Activated effector memory CD4-positive, alpha-beta T cell treated with Interleukin-2 at 50 U/mL for 16 hours (primary cell): ENCODE measurements at places on chromosomes 7 and 10.

DNA sequence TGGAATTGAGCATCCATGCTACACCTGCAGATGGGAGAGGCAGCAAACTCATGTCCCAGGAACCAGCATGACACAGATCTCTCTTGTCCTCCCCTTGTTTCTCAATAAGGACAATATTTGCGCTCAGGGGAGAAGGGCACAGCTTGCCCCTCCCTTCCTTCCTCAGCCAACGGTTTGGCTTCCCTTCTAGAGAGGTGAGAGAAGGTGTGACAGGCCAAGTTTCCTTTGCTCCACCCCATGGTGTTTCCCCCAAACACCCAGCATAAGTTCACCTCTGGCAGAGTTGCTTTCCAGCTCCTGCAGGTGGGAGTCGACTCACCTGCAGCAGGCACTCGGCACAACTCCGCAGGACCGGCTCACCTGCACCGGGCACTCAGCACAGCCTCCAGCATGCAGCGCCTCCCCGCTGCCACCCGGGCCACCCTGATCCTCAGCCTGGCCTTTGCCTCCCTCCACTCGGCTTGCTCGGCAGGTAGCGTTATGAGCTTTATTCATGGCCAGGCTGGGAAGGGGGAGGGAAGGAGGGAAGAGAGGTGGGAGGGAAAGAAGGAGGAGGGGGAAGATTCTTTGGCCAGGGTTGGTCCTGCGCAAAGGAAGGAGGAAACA lies at the start of the genes ATP6V0A4 and TMEM213:
Gene ATP6V0A4 (minus strand): TSS at position 482 of the 606 bp plus-strand sequence. CDS start 26,949 bp downstream, outside the sequence.
Gene TMEM213 (plus strand): TSS at position 280 of the 606 bp plus-strand sequence. CDS start 111 bp downstream, at position 391.
- DNase-seq = no peak

- no peak for DNase-seq
Measured at GRCh38 chr10:72840319-72840718, 53.2 kb upstream of the OIT3 start.

DNA sequence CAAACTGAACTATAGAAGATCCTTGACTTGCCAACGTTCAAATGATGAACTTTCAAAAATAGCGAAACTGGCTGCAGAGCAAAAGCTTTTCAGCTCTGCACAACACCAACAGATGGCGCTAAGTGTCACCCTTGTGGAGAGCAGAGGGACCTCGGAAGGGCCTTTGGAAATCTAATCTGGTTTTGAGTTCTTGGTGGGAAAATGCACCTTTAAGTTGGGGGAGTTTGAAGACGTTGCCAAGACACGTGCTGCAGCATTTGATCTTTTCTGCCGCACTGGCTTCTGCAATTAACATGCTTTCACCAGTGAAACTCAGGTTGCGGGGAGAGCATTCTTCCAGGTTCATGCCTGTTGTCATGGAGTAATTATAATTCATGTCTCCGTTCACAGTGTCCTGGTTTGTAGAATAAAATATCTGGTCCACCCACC lies 26.3 kb upstream of the WDR11 start:
- no peak for DNase-seq

- DNase-seq = no peak
Measured at GRCh38 chr10:104666106-104666505, 25.0 kb downstream of the SORCS3 start.

DNA sequence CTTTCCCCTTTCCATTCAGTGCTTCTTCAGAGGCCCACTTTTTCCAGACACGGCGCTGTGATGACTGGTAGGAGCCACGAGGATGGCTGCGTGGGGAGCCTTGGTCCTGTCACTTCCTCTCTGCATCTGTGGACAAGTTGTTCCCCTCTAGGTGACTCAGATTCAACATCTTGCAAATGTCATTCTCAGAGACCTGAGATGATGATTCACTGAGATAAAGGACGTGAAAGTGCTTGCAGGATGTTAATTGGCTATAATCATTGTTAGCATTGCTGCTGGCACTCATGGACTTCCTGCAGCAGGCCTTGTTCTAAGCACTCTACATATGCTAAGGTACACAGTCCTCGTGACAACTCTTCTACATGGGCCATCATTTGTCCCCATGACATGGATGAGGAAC lies 489.8 kb upstream of the ZMIZ1 start:
- DNase-seq = no peak

DNA sequence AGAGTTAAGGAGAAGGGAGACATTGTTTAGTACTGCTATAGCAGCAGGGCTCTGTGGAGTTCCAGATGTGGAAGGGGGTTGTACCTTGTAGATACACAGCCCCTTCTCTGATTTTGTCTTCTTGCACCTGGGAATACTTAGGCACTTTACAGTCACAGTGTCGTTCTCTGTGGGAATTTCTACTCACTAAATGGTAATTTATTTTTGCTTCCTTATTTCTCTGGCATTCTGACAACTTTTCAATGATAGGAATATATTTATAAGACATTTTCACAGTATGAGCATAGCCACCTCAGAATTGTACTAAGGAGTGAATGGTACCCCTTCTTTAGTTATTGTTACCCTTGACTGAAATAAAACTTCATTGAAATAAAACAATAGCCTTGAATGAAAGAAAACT lies 132.8 kb downstream of the SUGCT start:
- no peak for DNase-seq

GRCh38 chr10:48740988-48741387 lies 56.3 kb downstream of the WDFY4 start:
- DNase-seq = no peak
